Naive thymus-derived CD4-positive, alpha-beta T cell (primary cell): ENCODE measurements at places on chromosomes 5 and 9.

- H3K27me3 ChIP-seq, result no peaks in the 10 kb centered on the region
- no peak overlapping the region for H3K4me3 ChIP-seq
- no peaks in the 10 kb centered on the region for H3K36me3 ChIP-seq
- H3K4me1 ChIP-seq, result peaks cover 7% of the 10 kb centered on the region
- DNase-seq, result no peak
- no peak overlapping the region for H3K27ac ChIP-seq
Observed at GRCh38 chr5:171945066-171945465, 61.4 kb downstream of the FBXW11 start.

- H3K36me3 ChIP-seq, result no peaks in the 10 kb centered on the region
- no peaks in the 10 kb centered on the region for H3K27me3 ChIP-seq
- no peak overlapping the region for H3K27ac ChIP-seq
- DNase-seq, result no peak
- H3K4me1 ChIP-seq, result no peaks in the 10 kb centered on the region
- H3K4me3 ChIP-seq, result no peak overlapping the region
Observed at GRCh38 chr5:39979-40583, 51.9 kb upstream of the PLEKHG4B start.

GRCh38 chr5:86806206-86806605 lies 188.5 kb downstream of the COX7C start:
- no peaks in the 10 kb centered on the region for H3K4me1 ChIP-seq
- no peak overlapping the region for H3K4me3 ChIP-seq
- no peak for DNase-seq
- no peaks in the 10 kb centered on the region for H3K27me3 ChIP-seq
- H3K27ac ChIP-seq, result no peak overlapping the region

- H3K4me3 ChIP-seq, result no peak overlapping the region
- peaks cover 65% of the 10 kb centered on the region for H3K36me3 ChIP-seq
- H3K27ac ChIP-seq, result no peak overlapping the region
- no peaks in the 10 kb centered on the region for H3K4me1 ChIP-seq
Observed at GRCh38 chr9:104810421-104811339, 46.8 kb downstream of the NIPSNAP3B start.

- peaks cover 6% of the 10 kb centered on the region for H3K4me1 ChIP-seq
- H3K36me3 ChIP-seq, result no peaks in the 10 kb centered on the region
- DNase-seq, result no peak
- H3K4me3 ChIP-seq, result no peak overlapping the region
Observed at GRCh38 chr5:14868771-14869170, 2.8 kb downstream of the ANKH start.
